Colonic mucosa (tissue), 4 donors: ENCODE measurements at places on chromosomes 7 and 10. TPM values are rescaled to one million over a fixed set of nuclear protein-coding genes. Genes with fewer than 3 reads are reported as not detected.

GPR85 gene
- 0.15 TPM for total RNA-seq

ORAI2 gene
- total RNA-seq: 3.3 TPM

CHPF2 gene
- total RNA-seq: 42.7 TPM

TRPV5 gene
- not detected for total RNA-seq
